ENCODE measurements at places on chromosomes 13 and 19.
A peak's percentile ranks its signal among the peaks of the same experiment; 100 is the strongest.

DNA sequence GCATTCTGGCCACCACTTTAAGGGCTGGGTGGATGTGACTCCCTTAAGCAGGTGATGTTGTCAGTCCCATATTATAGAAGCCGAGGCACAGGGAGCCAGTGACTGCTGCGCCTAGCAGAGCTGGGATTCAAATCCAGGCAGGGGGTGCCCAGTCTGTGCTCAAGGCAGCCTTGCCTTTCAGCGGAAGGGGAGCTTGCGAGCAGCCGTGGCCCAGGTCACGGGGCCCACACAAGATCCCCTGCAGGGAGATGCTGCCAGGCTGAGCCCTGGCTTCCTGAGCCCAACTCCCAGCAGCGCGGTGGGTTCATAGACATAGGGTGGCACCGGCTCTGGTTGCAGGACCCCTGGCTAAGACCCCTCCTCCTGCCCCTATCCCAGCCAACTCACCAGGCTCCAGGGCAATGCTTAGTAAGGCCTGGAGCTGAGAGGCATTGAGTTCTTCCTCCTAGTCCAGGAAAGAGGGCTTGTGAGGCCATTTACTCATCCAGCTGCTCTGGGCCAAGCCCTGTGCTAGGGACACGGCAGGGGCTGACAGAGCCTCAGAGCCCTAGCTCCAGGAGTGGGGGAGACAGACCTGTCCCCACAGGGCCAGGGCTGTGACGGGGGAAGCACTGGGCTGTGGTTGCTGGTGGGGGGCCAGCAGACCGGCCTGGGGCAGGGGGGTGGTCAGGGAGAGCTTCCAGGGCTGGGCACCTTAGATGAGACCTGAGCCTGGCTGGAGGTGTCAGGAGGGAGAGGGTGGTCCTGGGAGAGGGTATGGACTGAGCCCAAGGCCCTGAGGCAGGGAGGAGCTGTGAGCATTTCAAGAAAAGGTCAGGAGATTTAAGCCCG lies 9.6 kb downstream of the CAPN12 start:
- no peaks in the 10 kb centered on the region for H3K4me1 ChIP-seq
- peak; percentile 50 for DNase-seq
- peaks cover 5% of the 10 kb centered on the region for H3K36me3 ChIP-seq
- H3K27me3 ChIP-seq = no peaks in the 10 kb centered on the region
- H3K27ac ChIP-seq = peak overlapping the region; percentile 12

DNA sequence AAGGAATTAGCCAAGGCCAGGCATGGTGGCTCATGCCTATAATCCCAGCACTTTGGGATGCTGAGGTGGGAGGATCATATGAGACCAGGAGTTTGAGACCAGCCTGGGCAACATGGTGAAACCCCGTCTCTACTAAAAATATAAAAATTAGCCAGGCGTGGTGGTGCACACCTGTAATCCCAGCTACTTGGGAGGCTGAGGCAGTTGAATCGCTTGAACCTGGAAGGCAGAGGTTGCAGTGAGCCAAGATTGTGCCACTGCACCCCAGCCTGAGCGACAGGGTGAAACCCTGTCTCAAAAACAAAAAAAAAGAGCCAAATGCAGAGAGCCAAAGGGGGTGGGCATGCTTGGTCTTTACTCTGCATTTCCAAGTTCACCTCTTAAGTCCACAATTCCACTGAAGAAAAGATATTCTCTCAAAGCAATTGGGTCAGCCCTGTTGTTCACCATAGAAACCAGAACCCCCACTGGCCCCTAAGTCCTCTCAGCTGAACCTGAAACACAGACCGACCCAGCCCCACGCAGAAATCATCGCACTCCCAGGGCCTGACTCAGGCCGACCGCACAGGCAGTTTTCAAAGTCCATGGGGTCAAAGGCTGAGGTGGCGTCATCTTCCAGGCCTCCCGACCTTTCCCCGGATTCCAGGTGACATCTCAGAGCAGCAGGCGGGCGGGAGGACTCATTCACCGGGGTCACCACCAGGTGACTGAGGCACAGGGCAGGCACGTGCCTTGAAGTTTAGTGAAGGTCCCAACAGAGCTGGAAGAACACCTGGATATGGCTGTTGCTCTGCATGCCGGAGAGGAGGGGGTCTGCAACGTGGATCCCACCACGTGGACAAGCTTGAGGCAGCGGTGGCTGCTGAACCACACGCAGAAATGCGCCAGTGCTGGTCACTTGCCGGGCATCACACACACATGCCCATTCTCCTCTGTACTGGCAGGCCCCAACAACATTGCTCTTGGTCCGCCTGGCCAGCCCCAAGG lies 33.1 kb downstream of the SLC25A42 start:
- no peaks in the 10 kb centered on the region for H3K27me3 ChIP-seq
- H3K4me3 ChIP-seq = no peak overlapping the region
- no peaks in the 10 kb centered on the region for H3K4me1 ChIP-seq
- no peak overlapping the region for H3K27ac ChIP-seq
- no peaks in the 10 kb centered on the region for H3K36me3 ChIP-seq
- DNase-seq = no peak

DNA sequence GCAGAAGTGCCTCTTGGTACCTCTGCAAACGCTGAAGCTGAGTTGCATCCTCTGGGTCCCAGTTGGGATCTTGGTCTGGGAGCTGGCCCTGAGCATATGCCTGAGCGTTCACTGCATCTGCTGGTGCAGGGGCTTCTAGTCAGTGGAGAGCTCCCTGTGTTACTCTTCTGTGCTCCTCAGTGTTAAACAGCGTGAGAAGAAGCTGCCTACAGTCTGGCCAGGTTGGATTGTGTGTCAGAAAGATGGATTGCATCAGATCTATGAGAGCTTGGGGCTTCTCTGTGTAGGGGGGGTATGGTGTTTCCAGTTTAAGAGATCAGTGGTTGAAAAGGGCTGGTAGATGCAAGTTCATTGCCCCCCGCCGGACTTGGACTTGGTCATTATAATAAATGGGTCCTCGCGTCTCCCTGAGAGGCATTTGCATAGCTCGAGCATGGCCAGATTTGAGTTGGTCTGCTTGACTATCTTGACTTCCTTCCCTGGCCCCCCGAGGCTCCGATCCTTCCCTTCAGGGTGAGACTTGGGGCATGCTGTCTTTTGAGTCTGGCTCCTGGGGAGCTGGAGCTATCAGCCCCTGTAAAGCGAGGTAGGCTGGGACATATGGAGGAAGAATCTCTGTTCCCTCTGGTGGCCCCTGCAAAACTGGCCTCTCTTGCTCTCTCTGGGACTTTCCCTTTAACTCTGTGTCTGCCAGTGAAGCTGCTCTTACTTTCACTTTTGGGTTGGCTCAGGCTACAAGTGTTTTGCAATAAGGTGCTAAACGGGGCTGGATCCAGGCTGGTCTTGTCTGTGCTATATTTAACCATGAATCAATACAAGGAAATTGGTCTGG lies 52.9 kb downstream of the OR10H4 start:
- H3K36me3 ChIP-seq = no peaks in the 10 kb centered on the region
- H3K4me1 ChIP-seq = no peaks in the 10 kb centered on the region
- DNase-seq = no peak
- H3K4me3 ChIP-seq = no peak overlapping the region
- no peak overlapping the region for H3K27ac ChIP-seq
- H3K27me3 ChIP-seq = no peaks in the 10 kb centered on the region

DNA sequence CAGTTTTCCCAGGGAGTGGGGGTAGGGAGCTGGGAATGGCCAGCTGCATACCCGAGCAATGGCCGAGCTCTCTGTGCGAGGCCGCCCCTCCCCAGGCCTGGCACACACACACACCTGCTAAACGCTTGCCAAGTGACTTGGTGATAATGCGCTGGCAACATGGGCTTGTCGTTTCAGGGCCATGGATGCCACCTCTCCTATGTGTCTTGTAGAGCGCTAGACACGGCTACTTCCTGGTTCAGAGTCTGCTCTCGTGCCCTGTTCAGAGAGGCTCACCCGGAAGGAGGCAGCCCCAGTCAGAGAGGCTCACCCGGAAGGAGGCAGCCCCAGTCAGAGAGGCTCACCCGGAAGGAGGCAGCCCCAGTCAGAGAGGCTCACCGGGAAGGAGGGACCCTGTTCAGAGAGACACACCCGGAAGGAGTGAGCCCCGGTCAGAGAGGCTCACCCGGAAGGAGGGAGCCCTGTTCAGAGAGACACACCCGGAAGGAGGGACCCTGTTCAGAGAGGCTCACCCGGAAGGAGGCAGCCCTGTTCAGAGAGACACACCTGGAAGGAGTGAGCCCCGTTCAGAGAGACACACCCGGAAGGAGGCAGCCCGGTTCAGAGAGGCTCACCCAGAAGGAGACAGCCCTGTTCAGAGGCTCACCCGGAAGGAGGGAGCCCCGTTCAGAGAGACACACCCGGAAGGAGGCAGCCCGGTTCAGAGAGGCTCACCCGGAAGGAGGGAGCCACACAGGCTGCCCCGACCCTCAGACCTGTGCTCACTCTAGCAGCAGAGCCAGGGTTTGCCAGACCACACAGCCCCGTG lies 4.2 kb downstream of the ADPRHL1 start:
- no peaks in the 10 kb centered on the region for H3K4me1 ChIP-seq
- H3K27me3 ChIP-seq = no peaks in the 10 kb centered on the region
- DNase-seq = no peak
- no peak overlapping the region for H3K27ac ChIP-seq

DNA sequence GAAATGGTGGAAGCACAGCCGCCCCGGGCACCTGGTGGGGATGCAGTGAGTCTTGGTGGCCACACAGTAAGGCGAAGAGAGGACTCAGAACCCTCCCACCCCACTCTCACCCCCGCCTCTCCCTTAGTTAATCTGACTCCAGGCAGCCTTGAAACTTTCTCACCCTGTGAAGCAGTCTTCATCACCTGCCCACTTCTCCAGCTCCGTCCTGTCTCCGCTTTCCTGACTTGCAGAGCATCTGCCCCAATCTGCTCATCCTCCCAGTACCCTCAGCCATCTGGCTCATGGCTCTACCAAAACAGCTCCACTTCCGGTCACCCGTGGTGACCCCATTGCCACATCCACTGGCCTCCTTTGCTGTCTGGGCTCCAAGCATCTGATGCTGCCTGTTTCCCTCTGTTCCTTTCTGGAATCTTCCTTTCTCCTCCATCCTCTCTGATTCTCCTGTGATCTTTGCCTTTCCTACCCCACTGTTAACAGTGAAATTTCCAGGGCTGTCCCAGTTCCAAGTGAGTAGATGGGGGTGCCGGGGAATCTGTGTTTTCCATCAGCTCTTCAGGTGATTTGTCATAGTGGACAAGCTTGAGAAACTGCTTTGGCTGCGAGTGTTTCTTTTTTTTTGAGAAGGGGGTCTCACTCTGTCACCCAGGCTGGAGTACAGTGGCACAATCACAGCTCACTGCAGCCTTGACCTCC lies 4.3 kb downstream of the USF2 start:
- peaks cover 9% of the 10 kb centered on the region for H3K36me3 ChIP-seq
- no peak overlapping the region for H3K4me3 ChIP-seq
- DNase-seq = no peak

- H3K36me3 ChIP-seq = no peaks in the 10 kb centered on the region
- no peak for DNase-seq
- H3K4me1 ChIP-seq = no peaks in the 10 kb centered on the region
- H3K27ac ChIP-seq = no peak overlapping the region
- H3K4me3 ChIP-seq = no peak overlapping the region
Observed at GRCh38 chr19:49775742-49776370, 9.1 kb downstream of the AP2A1 start.

GRCh38 chr13:48478391-48478790 lies 54.5 kb downstream of the RCBTB2 start:
- H3K4me3 ChIP-seq = no peak overlapping the region
- no peak for DNase-seq
- H3K36me3 ChIP-seq = no peaks in the 10 kb centered on the region

GRCh38 chr19:45774765-45775164 lies 5.7 kb upstream of the SIX5 start:
- peaks cover 1% of the 10 kb centered on the region for H3K4me1 ChIP-seq
- no peak overlapping the region for H3K4me3 ChIP-seq
- no peaks in the 10 kb centered on the region for H3K27me3 ChIP-seq
- DNase-seq = peak; percentile 83

DNA sequence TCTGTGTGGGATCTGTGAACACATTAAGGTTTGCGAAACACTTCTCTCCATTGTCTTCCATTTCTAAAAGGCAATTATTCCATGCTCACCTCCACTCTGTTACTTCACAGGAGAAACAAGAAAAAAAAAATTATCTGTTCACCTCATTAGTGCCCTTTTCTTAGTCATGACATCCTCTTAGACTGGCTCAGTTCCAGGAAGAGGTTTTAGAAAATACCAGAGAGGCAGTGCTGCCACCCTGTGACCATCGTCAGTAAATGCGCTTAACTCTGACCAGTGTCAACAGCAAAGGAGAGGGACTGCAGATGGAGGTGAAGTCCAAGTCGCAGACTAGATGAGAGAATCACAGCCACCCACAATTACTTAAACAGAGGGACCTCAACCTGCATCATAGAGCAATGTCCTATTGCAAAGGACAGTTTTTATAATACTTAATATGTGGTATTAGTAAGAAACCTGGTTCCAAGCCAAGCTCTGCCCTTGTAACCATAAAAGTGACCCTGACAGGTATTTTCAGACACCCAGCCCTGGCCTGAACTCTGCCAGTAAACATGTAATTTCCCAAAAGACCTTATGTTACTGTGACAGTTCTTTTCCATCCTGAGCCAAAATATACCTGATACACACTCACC lies 19.4 kb downstream of the CEACAM21 start:
- no peaks in the 10 kb centered on the region for H3K27me3 ChIP-seq
- no peaks in the 10 kb centered on the region for H3K36me3 ChIP-seq
- no peak overlapping the region for H3K27ac ChIP-seq
- H3K4me3 ChIP-seq = no peak overlapping the region
- no peaks in the 10 kb centered on the region for H3K4me1 ChIP-seq

DNA sequence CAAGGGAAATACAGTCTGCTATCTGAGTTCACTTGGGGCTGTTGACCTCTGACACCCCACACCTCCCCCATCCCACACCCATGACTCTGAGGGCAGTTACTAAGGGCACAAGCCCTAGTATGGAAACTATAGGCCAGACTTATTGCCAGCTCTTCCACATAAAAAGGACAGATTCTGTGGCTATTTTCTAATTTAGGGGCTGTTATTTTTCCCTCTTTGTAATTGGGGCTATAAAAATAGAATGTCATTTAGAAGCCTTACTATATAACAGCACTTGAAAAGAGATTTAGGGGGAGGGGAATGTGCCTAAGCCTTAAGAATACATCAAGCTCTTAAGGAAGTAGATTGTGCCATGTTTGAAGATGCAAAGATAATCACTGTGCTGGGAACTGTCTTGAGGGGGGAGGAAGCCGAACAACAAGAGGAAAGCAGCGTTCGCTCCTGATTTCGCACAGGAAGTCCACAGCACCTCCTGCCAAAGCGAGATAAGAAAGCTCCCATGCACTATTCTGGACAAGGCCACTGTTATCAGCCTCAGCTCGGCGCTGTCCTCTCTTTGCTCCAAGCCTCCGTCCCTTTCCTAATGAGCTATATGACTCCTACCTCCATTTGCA lies 86.6 kb downstream of the FLT1 start:
- no peaks in the 10 kb centered on the region for H3K36me3 ChIP-seq
- DNase-seq = peak; percentile 68
- peaks cover 10% of the 10 kb centered on the region for H3K4me1 ChIP-seq
- H3K27ac ChIP-seq = no peak overlapping the region
- no peak overlapping the region for H3K4me3 ChIP-seq
